ENCODE measurements at places on chromosomes 6 and 20.

DNA sequence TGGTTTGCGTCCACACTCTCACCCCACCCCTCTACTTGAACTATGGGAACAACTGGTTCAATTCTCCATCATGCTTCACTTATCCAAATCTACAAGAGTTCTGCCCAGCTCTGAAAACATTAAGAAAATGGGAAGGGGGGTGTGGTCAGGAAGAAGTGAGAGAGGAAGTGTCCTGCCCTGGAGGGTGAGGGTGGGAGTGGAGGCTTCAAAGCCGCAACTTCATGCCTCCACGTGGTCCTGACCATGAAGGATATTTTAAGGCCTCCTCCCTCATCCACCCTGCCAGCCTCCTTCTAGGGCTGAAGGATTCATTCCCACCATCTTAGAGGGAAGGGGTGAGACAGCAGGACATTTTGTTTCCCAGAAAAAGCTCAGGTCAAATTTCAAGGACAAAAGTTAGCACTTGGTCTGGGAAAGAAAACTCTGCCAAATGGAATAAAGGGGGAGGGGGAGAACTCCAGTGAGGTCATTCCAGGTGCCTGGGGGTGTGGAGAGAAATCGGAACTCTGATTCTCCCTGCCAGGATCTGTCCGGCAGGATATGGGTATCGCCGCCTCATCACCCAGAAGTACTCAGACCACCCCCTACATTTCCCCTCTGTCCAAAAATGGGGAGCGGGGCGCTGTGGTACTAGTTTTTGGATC lies 4.9 kb downstream of the RIMS4 start:
- no peak for DNase-seq

DNA sequence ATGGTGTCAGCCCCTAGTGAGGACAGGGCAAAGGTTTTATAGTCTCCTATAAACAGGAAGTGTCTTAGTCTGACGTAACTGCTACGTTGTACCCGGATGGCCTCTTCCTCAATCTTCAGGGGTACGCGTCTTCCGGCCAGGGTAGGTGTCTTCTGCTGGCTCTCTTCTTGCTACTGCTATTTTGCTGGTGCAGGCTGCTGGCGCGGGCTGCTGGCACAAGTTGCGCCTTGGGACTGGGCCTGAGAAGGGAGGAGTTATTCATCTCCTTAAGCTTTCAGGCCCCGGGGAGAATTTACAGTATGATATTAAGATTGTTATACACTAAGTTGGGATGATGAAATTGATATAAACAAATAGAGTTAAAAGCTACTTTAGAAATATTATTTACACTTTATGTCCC lies 74.4 kb downstream of the HDGFL1 start:
- DNase-seq: no peak

GRCh38 chr20:25310268-25310920 lies 62.5 kb downstream of the PYGB start:
- DNase-seq: peak; percentile 16

GRCh38 chr20:33725607-33726264 lies 5.6 kb upstream of the PXMP4 start:
- DNase-seq: no peak

DNA sequence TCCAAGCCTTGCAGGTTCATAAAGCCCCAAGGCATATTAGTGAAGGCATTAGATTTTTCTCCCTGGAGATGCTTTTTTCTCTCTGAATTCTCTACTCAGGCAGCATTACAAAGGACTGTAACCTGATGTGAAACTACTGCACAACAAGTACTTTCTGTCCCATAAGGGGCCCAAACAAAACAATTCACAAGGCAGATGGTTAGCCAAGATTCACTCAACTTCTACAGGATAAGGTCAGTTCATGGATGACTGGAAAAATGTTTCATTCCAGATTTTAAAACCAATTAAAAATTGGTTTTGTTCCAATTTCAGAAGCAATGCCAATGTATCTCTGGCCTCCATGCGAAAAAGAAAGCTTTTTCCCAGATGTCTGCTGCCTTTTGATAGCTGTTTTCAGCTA lies 181.8 kb downstream of the KHDC1L start:
- no peak for DNase-seq

DNA sequence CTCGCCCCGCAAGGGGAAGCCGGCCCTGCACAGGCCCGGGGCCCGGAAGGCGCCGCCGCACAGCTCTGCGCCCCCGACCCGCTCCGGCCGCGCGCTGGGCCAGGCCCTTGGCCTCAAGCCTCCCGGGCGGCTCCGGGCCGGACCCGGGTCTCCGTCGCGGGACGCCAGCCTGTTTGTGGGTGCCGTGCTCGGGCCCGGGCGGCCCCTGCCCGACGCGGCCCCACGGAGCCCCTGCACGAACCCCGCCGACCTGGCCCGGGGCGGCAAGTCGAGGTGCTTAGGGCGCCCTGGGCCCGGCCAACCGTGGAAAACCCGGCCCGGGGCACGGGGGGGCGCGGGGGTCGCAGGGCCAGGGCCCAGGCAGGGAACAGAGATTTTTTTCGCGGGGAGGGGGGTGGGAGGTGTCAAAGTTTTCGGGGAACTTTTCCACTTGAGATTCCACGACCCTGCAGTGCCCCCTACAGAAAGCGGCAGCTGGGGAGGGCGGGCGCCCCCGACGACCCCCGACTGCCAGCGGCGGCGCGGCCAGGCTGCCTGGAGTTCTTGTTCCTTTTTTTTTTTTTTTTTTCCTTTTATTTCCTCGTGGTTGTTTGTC lies 805 bp upstream of the STX16 start:
- peak; percentile 47 for DNase-seq

DNA sequence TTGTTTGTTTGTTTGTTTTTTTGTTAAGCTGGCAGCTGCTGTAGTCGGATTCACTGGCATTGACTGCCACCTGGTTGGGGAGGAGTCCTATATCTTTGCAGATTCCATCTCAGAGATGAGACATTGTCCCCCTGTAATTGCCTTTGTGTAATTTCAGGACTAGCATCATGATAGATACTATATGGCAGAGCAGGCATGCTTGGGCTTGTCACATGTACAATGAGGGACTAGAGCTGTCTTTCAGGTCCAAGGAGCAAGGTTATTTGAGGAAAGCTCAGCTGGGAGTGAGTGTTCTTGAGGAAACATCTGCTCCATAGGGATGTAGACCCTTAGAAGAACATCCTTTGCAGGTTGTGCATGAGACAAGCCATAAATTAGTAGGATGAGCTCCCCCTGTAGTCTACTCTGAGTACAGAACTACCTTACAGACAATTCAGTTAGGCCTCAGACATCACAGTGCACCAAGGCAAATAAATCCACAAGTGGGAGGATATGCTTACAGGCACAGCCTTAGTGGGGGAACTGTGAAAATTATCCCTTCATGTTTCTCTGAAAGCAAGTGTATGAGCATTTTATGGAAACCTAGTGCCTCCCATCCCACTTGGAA lies 62.1 kb downstream of the BMP2 start:
- DNase-seq: no peak

DNA sequence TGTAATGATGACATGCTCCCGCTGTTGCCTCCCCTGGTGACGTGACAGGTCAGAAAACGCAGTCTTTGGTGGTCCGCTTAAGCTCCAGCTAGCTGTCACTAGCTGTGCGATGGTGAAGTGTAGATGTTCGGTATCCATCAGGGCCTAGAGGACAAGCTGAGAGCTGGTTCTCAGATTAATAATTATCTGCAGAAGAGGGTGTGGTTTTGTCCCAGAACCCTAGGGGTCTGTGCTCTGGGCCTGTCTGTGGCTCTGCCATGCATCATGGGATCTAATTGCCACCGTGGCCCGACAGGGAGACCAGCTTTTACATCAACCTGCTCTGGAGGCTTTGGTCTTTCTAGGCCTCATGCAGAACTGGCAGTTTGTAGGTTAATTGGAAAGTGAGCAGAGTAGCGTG lies 34.1 kb downstream of the ERMARD start:
- DNase-seq: no peak

- DNase-seq: no peak
These were observed 175.9 kb downstream of the CDC5L start for GRCh38 chr6:44563397-44563796.

- no peak for DNase-seq
These were observed 114.0 kb upstream of the FKBP1C start for GRCh38 chr6:63097222-63097621.

- no peak for DNase-seq
These were observed 65.4 kb downstream of the RWDD2A start for GRCh38 chr6:83258517-83258916.

- DNase-seq: no peak
These were observed 119.6 kb upstream of the DOK5 start for GRCh38 chr20:54355631-54356280.

GRCh38 chr6:126172131-126172530 lies 167.8 kb upstream of the CENPW start:
- no peak for DNase-seq

DNA sequence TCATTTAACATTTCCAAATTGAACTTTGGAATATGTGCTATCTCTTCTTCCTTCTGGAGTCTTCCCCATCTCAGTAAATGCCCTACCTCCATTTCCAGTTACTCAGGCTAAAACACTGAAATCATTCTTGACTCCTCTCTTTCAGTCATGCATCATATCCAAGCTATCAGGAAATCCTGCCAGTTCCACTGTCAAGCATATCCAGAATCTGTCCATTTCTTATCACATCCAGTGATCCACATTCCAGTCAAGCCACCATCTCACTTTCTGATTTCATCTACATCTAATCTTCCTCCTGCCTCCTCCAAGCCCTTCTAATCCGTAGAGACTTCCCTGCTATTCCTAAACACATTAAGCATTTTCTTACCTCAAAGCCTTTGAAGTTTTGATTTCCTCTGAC lies 15.3 kb upstream of the TBC1D32 start:
- DNase-seq: no peak

GRCh38 chr6:113449051-113449450 lies 408.1 kb upstream of the MARCKS start:
- no peak for DNase-seq

DNA sequence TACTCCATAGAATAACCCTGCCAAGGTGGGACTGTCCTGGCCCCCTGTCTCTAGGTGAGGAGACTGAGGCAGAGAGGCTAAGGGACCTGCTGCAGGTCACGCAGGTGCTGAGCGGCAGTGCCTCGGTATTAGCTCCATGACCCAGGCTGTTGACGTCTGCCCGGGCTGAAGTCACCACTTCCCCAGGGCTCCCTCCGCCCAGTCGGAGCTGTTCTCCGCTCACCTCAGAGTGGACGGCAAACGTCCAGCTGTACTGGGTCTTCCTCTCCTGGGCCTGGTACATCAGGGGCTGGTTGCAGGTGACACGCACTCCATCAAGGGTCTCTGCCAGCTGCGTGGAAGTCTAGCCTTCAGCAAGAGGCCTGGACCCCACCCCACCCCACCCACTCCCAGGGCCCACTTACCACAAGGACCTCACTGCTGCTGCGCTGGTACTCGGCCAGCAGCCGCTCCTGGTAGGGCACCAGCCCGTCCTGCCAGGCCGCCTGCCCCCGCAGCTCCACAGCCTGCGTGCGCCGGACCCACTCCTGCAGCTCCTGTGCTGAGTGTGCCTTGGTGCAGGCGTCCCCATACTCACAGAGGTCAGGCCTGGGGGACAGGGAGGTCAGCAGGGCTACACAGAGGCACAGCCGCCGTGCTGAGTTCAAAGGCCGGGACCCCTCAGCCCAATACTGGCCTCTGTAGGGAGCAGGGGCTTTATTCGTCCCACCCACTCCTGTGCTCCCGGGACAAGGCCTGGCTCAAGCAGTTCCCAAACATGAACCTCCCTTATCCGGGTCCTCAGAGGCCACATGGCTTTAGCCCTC lies 3.6 kb downstream of the HELZ2 start:
- no peak for DNase-seq

DNA sequence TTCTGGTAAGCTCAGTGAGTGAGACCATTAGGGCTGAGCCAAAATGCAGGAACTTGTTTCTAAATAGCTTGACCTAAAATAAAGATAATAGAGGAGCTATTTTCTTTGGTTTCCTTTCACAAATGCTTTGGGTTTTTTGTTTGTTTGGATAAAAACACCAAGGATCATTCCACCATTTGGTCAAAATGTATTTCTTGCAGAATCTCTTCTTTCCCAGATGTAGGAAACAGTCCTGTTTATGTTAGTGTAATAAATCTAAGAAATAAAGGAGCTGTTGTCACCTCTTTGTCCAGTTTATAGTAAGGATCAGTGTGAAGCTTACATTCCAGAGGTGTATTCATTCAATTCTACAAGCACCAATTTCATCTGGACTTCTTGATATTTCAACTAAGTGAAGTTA lies 297.8 kb downstream of the GJA1 start:
- no peak for DNase-seq

DNA sequence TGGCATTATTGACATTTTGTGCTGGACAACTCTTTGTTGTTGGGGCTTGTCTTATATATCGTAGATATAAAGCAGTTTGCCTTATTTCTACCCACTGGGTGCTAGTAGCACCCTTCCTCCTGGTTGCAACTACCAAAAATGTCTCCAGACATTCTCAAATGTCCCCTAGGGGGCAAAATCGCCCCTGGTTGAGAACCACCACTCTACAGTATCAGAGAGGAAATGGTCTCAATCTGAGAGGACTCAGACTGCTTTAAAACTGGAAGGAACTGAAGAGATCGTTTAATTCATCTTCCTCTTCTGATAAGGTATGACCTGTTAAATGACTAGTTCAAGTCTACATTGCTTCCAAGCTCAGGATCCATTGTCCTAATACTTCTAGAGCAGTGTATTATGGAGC lies 14.9 kb downstream of the SH3BGRL2 start:
- DNase-seq: peak; percentile 2

GRCh38 chr6:56959938-56960337 lies 5.0 kb downstream of the BEND6 start:
- DNase-seq: no peak

DNA sequence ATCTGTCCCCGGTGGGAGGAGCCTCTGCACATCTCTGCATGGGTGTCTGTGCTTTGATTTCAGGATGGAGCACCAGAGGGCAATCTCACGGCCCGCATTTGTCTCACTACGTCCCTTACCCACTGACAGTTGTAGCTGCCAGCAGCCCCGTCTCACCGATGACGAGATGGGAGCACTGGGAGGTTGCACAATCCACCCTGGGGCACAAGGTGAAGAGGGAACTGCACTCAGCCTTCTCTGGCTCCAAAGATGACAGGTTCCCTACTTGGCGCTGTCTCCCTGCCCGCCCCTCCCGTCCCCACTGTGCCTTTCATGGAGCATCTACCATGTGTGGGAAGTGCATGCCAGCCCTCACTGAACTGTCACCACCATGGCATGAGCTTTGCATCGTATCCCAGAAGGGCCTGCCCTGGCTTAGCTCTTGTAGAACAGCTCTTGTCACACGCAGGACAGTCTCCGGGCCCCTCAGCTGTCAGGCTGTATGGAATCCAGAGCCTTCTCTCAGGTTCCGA lies 99.9 kb upstream of the PMEPA1 start:
- no peak for DNase-seq

GRCh38 chr20:49384437-49385434 lies 97.7 kb downstream of the KCNB1 start:
- DNase-seq: peak; percentile 59

DNA sequence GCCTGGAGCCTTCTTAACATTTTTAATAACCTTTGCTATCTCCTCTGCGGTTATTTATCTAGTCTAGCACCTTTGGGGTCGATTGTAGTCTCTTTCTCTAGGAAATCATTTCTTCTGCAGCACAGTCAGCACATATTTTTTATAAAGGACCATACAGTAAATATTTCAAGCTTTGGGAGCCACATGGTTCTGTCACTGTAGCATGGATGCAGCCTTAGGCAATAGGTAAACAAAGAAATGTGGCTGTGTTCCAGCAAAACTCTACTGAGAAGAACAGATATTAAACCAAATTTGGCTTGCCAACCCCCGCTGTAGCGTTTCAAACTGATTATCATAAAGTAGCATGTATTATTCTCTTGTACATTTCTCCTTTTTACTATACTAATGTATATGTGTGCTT lies 95.7 kb downstream of the SLC23A2 start:
- no peak for DNase-seq

- DNase-seq: no peak
These were observed 61.0 kb downstream of the CRYBG1 start for GRCh38 chr6:106421496-106421895.
